ENCODE measurements at places on chromosomes 4 and X.

DNA sequence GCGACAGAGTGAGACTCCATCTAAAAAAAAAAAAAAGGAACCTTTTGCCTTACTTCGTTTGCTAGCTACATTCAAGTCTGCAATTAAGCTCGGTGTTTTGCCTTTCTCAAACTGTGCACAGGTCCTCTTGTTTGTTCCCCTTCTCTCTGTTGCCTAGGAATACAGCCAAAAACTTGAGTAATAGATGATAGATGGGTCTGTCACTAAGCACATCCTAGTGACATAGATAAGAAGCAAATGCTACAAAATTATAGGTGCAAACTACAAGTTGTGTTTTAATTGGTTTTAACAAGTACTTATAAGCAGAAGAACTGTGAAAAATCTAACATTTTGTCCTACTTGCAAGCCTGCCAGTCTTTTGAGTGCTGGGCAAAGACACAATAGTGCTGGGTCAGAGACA, 95.2 kb downstream of the SNCA start:
- DNase-seq, result no peak

DNA sequence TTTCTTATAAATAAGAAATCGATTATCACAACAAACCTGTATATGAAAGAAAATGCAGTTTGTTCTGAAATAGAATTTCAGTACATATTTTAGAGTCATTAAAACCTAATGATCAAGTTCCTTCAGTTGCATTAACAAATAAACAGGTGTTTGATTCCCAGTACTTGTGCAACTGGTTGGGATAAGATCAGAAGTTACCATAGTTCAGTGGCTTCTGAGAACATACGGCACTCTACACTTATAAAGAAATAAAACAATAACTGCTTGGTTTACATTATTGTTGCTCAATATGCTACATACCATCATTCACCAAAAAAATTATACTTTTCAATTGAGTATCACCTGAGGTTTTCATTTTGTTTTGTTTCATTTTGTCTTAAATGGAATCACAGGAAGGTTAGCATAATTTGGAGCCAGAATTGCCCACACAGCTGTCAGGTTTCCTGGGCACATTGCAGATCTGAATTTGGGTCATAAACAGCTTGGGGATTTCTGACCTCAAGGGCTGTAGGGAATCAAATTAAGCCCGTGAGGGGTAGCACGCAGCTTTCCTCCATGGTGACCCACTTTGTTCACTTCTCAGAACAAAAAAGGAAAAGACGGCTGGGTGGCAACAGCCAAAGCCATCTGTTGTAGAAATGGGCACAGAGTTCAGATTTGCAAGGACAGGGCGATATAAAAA, 14.9 kb upstream of the CCNG2 start:
- no peak for DNase-seq

- DNase-seq, result no peak
These were observed 21.8 kb upstream of the JADE1 start for GRCh38 chr4:128787509-128788311.

DNA sequence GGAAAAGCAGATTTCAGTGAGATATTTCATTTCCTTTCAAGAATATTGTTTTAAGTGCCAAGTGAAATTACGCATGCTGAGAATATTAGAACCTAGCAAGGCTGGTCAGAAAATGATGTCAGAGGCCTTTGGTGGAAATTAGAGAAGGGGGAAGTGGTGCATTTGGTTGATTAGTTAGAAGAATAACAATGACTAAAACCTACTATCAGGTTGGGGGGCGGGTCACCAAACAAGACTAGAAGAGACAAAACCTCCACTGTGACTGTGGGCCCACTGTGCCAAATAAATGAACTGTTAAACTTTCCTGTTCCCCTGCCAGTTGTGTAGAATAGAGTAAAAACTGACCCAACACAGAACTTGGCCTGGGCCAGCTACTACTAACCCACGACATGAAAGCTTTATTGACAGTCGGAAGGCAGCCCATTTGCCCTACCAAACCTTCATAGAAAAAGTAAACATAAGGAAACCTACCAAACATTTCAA, 2.9 kb downstream of the RAPGEF2 start:
- DNase-seq, result no peak

- no peak for DNase-seq
These were observed 18.3 kb downstream of the ADGRG4 start for GRCh38 chrX:136318895-136319597.

DNA sequence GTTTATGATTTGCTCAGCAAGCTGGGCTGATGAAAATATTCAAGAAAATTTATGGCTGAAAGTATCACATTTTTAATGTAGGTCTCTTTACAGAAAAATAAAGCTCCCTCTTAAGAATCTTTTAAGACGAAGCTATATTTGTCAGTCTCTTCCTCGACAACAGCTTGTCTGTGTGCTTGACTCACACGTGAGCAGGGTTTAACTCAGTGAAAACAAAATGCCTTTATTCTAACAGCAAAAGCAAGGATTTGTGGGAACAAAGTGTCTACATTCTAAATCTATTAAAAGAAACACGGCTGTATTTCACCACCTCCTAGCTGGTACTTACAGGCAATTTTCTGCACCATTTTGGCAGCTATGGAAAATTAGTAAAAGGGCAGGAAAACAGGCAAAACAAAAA, 75.5 kb downstream of the NYX start:
- DNase-seq, result no peak

- DNase-seq, result peak; percentile 5
These were observed 102.6 kb upstream of the PRKX start for GRCh38 chrX:3815896-3816664.

GRCh38 chr4:162016991-162017390, 146.8 kb downstream of the FSTL5 start:
- DNase-seq, result no peak

- no peak for DNase-seq
These were observed 25.0 kb downstream of the FLNA start for GRCh38 chrX:154349359-154349935.

DNA sequence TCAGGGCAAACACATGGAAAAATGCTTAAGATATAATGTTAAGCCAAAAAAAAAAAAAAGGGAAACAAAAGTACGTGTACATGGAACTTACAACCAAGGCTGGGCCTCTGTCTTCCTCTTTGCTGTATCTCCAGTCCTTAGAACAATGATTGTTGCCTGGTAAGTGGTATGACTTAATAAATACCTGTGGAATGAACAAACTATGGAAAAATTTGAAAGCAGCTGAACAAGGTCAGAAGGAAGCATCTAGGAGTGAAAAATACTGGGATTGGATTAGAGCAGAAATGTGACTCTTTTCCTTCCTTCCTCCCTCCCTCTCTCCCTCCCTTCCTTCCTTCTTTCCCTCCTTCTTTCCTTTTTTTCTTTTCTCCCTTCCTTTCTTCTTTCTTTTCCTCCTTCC, 54.2 kb upstream of the SMIM10 start:
- no peak for DNase-seq

GRCh38 chr4:182741914-182742313, 175.3 kb downstream of the DCTD start:
- DNase-seq, result no peak

GRCh38 chr4:121656269-121656641, 40.5 kb downstream of the ANXA5 start:
- DNase-seq, result no peak

DNA sequence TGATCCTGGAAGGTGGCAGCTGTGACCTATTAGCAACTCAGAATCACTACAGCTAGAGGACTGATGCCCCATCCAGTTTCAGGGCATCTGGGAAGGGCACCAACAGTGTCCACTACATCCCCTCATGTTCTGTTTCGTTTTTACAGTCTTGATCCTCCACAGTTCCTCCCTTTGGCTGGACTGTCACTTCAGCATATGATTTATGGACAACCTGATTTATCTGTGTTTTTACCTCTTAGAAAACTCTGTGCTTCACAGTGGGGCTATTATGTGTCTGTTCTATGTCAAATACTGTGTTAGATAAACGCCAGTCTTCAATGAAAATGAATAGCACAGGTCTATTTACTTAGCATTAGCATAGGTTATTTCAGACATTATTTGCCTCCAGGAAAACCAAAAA, 63.1 kb upstream of the GRPR start:
- no peak for DNase-seq

DNA sequence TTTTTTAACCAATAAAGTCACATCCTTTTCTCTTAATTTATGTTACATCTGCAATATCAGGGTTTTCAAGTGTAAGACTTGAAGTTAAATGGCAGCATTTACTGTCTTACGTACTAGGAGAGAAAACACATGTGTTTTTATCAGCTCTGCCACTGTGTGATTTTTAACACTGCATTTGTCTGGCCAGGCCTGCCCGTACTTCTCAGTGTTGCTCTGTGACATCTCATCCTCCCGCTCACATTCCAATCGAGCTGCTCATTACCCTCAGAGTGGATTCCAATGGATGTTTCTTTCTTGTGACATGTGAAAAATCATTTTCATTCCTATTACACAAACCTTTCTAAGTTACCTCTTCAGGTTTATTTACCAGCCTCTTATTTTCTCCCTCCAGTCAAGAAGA, 420.3 kb downstream of the FAT4 start:
- no peak for DNase-seq

DNA sequence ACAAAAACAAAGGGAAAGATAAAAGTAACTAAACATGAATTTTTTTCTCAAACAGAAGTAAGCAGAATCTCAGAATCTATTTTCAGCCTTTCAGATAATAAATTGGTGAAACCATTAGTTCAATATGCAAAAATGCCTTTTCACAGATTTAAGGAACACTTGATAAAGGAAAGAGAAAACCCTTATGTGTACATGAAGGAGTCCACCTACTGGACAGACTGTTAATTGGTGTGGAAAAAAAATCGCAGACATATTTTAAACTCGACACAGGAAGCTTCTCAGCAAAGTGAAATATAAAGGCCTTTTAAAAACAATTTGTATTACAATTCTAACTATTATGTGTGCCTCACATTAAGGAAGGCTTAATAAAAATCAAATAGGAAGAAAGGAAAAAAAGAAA, 22.3 kb downstream of the COX7B2 start:
- DNase-seq, result no peak

DNA sequence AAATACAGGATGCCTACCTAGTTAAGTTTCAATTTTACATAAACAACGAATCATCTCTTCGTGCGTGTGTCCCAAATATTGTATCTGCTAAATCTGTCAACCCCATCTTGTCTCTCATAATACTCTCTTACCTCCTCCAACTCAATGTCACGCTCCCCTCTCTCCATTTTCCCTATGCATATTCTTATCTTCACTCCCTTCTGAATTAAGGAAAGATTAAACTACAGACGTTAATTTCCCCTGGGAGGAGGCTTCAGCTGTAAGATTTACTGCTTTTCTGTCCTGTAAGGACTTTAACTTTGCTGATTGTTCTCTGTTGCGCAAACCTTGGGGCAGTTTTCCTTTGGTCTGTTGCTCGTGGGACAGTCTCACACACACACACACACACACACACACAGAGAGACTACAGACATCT, 455 bp upstream of the ABCB7 start:
- DNase-seq, result no peak

DNA sequence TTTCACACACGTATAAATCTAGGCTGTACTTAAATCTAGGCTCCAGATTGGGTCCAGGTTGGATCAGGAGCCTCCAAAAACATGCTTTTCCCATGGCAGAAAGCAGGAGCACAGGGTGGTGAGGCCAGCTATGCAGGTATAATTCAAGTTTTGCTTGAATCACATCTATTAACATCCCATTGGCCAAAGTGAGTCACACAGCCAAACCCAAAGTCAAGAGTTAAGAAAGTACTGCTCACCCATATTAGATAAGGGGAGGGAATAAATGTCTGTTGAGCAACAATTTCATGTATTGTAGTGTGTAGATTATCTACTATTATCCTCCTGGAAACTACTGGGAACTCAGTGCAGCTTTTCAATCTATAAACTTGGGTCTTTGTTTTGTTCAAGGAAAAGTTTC, 12.8 kb downstream of the SUPT20HL2 start:
- DNase-seq, result no peak

DNA sequence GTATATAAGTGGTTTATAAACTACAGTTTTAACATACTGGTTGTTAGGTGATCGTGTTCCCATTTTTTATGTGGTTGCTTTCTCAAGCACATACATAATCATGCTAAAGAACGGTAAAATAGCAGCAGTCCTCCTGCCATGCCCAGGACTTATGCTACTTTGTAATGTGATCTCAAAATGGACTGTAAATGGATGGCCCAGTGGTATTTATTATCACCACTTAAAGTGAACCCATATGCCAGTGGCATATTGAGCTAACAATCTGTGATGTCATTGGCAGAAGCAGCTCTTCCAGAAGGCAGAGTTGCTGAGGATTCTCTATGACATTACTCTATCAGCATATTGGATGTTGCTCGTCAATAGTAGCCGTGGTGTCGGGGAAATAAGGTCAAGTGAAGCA, 28.6 kb downstream of the ANK2 start:
- no peak for DNase-seq

- DNase-seq, result no peak
These were observed 142.7 kb upstream of the MAP3K15 start for GRCh38 chrX:19658030-19658429.

GRCh38 chr4:94834501-94834900, 76.7 kb downstream of the BMPR1B start:
- DNase-seq, result no peak

GRCh38 chr4:17786567-17786966, 5.1 kb upstream of the FAM184B start:
- DNase-seq, result no peak

GRCh38 chrX:148599404-148599803, 99.0 kb downstream of the AFF2 start:
- DNase-seq, result no peak

DNA sequence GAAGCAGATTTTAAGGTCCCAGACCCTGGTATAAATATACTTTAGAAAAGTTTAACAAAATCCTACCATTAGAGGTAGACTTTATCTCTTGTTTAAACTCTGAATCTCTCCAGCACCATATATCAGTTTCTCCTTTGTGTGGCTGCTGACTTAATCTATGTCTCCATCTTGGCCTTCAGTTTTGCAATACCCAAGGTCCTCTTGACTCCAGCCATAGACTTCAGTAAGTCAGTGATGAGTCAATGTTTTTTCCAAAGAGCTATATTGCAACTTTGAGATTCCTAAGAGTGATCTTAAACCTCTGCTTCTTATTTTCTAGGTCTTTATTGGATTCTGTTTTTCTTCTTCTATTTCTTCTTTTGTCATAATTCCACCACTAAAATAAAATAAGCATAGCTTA, 50.8 kb upstream of the ADGRL3 start:
- no peak for DNase-seq

GRCh38 chr4:168758351-168758876, 251.6 kb downstream of the CBR4 start:
- DNase-seq, result no peak

- no peak for DNase-seq
These were observed 710 bp downstream of the CLDN24 start for GRCh38 chr4:183321516-183321915.

GRCh38 chr4:4580494-4580893, 38.6 kb upstream of the STX18 start:
- DNase-seq, result no peak

- no peak for DNase-seq
These were observed 23.4 kb upstream of the SLC10A7 start for GRCh38 chr4:146545102-146545501.

All from activated CD4-positive, alpha-beta T cell treated with anti-CD3 and anti-CD28 coated beads, Interleukin-2, amount 50 U/mL, for 4 hours (primary cell).